ENCODE measurements at places on chromosomes 3 and 15. TPM values are rescaled to one million over a fixed set of nuclear protein-coding genes. Genes with fewer than 3 reads are reported as not detected.
A peak's percentile ranks its signal among the peaks of the same experiment; 100 is the strongest.

DNA sequence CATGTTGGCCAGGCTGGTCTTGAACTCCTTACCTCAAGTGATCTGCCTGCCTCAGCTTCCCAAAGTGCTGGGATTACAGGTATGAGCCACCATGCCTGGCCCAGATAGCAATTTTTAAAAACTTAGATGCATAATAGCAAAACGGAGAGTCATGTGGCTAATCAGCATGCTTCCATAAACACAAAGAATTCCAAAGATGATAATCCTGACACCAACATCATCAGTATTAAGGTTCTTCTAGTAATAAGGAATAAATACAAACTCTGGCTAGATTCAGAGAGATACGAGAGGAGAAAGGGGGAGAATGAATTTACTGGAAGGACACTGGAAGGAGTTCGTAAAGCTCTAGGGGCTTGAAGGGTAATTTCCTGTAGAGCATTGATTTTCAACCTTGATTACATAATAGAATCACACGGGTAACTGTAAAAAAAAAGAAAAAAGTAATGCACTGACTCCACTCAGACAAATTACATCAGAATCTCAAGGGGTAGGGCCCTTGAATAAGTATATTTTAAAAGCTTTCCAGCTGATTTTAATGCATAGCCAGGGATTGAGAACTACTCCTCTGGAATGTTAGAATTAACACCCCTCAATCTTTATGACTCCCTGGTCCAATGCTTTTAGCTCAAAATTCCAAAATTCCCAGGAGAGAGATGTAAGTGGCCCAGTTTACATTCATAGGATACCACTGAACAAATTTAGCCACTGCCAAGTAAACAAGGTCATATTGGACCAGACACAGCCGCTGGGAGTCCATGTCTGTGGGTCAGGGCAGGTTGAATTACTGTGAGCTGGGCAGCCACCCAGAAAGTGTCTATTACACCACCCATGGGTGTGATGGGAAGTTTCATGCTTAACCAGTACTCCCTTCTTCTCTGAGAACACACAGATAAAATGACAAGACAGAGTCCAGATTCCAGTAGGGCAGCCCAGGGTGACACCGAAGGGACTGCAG lies 243.9 kb downstream of the TBL1XR1 start:
- H3K4me1 ChIP-seq: no peaks in the 10 kb centered on the region
- no peak overlapping the region for H3K27ac ChIP-seq
- no peak for DNase-seq
- no peaks in the 10 kb centered on the region for H3K36me3 ChIP-seq

GRCh38 chr3:44918087-44918486 lies 43.7 kb downstream of the TGM4 start:
- H3K27me3 ChIP-seq: no peaks in the 10 kb centered on the region
- H3K4me3 ChIP-seq: no peak overlapping the region
- H3K36me3 ChIP-seq: no peaks in the 10 kb centered on the region
- 0 out of 2 replicates have a peak, but pooled peaks cover 2% of the 10 kb centered on the region for H3K4me1 ChIP-seq
- DNase-seq: no peak

DNA sequence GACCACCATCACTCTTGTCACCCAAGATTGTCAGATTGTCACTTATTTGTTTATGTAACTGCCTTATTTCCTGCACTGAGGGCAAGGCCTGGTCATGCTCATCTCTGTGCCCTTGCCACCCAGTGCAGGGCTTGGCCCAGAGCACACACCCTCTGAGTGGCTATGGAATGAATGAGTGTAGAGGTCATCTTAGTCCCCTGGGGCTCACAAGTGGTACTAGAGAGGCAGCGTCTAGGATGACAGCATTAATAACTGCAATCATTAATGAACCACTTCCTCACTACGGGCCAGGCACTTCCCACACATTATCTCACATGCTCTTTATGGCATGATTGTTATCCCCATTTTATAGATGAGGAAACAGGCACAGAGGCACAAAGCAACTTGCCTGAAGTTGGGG lies 117.0 kb downstream of the SMAD6 start:
- no peak for DNase-seq
- no peak overlapping the region for H3K27ac ChIP-seq
- H3K27me3 ChIP-seq: no peaks in the 10 kb centered on the region
- H3K4me1 ChIP-seq: no peaks in the 10 kb centered on the region
- no peak overlapping the region for H3K4me3 ChIP-seq

DNA sequence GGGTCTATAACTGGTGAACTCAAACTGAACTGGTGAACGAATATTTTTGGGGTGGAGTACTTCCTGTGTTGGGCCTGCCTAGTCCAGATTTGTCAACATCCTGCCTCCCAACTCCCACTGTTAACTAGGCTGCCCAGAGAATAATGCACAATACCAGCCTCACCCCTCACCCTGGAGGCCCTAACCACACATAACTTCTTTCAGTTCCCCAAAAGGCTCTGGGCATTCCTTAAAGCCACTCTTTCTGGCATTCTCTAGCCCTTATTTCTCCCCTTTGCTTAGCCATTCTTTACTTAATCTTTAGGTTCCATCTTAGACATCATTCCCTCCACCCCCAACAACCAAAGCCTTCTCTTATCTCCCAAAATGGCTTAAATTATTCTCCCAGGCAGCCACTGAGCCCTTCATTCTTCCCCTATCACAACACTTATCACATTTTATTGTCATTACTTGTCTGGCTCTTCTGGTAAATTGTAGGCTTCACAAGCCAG lies 9.1 kb upstream of the SEC11A start:
- no peak for DNase-seq
- H3K27ac ChIP-seq: no peak overlapping the region
- H3K36me3 ChIP-seq: no peaks in the 10 kb centered on the region
- no peaks in the 10 kb centered on the region for H3K27me3 ChIP-seq
- no peak overlapping the region for H3K4me3 ChIP-seq

DNA sequence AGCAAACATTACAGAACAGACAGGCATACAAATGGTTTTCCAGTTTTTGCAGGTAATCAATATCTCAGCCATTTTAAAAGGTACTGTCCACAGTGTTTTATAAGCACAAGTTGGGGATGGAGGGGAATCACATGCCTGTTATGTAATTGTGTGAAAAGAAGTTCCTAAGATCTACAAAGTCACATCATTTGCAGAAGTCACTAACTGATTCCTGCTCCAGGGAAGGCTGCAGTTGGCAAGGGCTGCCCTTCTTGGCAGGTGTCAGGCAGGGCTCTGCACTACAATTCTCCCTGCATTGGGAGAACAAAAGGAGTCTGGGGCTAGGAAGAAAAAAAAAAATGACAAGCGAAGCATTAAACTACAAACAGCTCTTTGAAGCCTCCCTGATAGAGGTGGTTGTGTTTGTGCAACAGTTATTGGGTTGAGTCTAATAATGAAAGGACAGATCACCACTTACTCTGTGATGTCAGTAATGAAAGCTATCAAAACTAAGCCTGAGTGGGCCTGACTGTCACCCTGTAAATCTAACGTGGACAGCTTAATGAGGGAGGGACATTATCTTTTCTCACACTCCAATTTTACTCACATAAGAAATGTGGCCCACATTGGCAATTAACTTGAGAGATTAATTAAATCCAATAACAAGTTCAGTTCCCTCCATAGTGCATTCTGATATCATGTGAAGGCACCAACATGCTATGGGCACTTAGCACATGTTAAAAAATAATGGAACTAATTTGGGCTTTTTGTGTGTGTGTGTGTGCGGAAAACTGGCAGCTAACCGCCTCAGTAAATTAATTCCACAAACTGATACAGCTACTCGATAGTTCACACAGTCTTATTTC lies 242.9 kb downstream of the FHIT start:
- no peak overlapping the region for H3K27ac ChIP-seq
- no peaks in the 10 kb centered on the region for H3K36me3 ChIP-seq
- peaks cover 4% of the 10 kb centered on the region for H3K4me1 ChIP-seq
- no peak for DNase-seq
- no peak overlapping the region for H3K4me3 ChIP-seq

GRCh38 chr3:105157766-105158085 lies 209.0 kb upstream of the ALCAM start:
- no peaks in the 10 kb centered on the region for H3K27me3 ChIP-seq
- H3K4me1 ChIP-seq: peaks cover 10% of the 10 kb centered on the region
- H3K4me3 ChIP-seq: no peak overlapping the region
- no peak for DNase-seq
- H3K27ac ChIP-seq: peak overlapping the region; percentile 78

GRCh38 chr3:47054412-47054811 lies 74.9 kb downstream of the NBEAL2 start:
- H3K4me3 ChIP-seq: no peak overlapping the region
- no peaks in the 10 kb centered on the region for H3K27me3 ChIP-seq
- no peak for DNase-seq

DNA sequence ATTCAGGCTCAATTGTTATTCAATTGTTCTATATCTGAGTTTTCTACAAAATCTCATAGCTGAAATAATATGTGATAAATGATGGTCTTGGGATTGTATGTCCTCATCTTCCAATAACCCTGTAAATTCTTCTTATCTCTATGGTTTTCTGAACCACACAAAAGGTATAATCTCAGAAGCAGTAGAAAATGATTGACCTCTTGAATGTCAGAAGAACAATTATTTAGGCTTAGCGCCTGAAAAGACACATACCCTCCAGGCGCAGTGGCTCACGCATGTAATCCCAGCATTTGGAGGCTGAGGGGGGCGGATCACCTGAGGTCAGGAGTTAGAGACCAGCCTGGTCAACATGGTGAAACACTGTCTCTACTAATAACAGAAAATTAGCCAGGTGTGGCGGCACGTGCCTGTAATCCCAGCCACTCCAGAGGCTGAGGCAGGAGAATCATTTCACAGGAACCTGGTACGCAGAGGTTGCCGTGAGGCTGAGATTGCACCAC lies 288.0 kb upstream of the TBC1D5 start:
- H3K4me3 ChIP-seq: no peak overlapping the region
- no peak for DNase-seq
- no peak overlapping the region for H3K27ac ChIP-seq
- H3K36me3 ChIP-seq: no peaks in the 10 kb centered on the region

GOLGA6L7 gene
- not detected for total RNA-seq

NLGN1 gene
- total RNA-seq: 14.8 TPM

CD200R1 gene
- total RNA-seq: not detected

THPO gene
- 1.2 TPM for total RNA-seq

DCLK3 gene
- total RNA-seq: 0.69 TPM

FBLN2 gene
- 15.5 TPM for total RNA-seq

VIPR1 gene
- 11.3 TPM for total RNA-seq

CTXN2 gene
- not detected for total RNA-seq

ZNF620 gene
- 20.2 TPM for total RNA-seq

Measured in H1 (cell line).